ENCODE measurements at places on chromosomes 16 and 17.

- DNase-seq: no peak
These were observed 140.4 kb downstream of the PMP22 start for GRCh38 chr17:15124746-15125145.

GRCh38 chr16:12410837-12411490, 392.7 kb downstream of the CPPED1 start:
- no peak for DNase-seq

DNA sequence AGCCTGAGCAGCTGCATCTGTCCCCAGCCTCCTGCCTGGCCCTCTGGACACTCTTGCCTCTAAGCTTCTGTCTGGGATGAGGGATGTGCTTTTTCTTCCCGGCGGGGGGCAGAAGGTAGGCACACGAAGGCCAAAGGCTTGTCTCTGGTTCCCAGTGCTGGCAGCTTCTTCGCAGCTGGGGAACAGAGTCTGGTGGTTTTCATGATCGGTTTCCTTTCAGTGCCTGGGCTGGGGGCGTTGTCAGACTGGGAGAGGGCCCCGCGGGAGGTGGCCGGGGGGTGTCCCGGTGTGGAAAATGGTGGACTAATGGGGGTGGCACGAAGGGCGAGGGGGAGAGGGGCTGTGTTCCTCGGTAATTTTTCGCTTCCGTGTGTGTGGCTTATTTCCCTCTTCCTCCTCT, 988 bp downstream of the RAP1GAP2 start:
- DNase-seq: no peak

GRCh38 chr17:12287953-12288352, 267.3 kb downstream of the MAP2K4 start:
- no peak for DNase-seq

DNA sequence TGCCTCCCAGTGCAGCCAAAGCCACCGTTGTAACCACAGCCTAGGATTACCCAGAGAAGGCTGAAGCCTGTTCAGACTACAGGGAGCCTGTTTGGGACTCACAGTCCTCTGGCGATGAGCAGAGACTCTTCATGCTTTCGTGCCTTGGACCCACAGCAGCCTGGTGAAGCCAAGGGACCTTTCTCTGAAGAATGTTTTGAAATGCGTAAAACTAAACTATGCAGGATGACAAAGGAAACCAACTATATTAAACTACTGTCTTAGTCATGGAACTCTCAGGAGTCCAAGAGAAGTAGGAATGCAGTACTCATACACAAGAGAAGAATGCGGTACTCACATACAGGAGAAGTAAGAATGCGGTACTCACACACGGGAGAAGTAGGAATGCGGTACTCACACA, 20.9 kb downstream of the ABR start:
- DNase-seq: no peak

DNA sequence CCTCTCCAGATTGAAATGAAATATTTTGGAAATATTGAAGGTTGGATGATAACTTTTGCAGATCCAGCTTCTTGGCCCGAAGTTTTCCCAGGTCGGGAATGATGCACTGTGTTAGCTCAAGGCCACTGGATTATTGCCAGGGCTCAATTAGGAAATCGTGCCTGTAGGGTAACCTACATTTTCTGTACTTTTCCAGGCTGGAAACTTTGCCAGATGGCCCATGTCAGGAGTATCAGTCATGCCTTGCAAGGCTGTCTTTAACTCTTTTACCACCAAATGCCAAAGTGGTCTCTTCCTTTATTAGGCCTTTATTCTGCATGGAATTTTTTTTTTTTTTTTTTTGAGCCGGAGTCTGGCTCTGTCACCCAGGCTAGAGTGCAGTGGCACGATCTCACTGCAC, 8.9 kb upstream of the SEC14L1 start:
- no peak for DNase-seq

- DNase-seq: no peak
These were observed 22.6 kb downstream of the RNF213 start for GRCh38 chr17:80283116-80283852.
